ENCODE measurements at places on chromosomes 1 and 21.
A peak's percentile ranks its signal among the peaks of the same experiment; 100 is the strongest.

- peak; percentile 48 for DNase-seq
These were observed 24.2 kb downstream of the POFUT2 start for GRCh38 chr21:45263534-45263933.

- DNase-seq: no peak
These were observed 29.2 kb downstream of the OLFML3 start for GRCh38 chr1:114008480-114008941.

GRCh38 chr1:245462161-245462560 is 307.4 kb downstream of the KIF26B start:
- no peak for DNase-seq

DNA sequence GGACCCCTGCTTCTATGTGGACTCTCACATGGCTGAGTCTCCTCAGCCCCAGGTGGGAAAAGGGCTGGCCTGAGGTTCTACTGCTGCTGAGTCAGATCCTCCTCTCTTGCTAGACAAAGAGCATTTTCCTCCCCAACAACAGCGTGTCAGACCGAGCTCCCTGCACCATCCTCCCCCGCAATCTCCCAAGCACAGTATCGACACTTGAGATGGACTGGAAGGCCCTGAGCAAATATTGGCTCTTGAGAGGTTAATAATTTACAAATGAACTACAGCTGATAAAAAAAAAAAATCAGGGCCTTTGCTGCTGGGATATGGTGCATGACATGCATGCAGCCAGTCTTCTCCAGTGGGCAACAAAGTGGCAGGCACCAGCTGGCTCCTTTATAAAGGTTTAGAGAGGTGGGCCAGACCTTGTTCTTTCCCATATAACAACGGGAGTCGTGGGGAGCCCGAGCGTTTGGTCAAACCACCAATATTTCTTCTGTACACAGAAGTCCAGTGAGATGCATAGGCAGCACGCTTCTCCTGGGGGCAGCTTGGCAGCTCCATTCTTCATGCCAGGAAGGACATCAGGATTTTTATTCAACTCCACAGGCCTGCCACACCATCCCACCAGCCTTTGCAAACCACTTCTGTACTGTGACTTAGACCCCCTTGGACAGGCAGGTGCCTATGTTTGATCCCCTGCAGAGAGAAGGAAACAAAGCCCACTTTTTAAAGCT is 55.4 kb upstream of the CAMK1G start:
- no peak for DNase-seq

DNA sequence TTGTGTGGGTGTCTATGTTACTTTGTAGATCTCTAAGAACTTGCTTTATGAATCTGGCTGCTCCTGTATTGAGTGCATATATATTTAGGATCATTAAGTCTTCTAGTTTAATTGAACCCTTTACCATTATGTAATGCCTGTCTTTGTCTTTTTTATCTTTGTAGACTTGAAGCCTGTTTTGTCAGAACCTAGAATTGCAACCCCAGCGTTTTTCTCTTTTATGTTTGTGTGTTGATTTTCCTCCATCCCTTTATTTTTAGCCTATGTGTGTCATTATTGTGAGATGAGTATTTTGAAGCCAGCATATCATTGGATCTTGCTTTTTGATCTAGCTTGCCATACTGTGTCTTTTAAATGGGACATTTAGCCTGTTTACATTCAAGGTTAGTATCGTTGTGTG is 573.2 kb downstream of the BRINP3 start:
- DNase-seq: no peak

- DNase-seq: no peak
These were observed 10.6 kb downstream of the PTPN22 start for GRCh38 chr1:113860891-113861290.

DNA sequence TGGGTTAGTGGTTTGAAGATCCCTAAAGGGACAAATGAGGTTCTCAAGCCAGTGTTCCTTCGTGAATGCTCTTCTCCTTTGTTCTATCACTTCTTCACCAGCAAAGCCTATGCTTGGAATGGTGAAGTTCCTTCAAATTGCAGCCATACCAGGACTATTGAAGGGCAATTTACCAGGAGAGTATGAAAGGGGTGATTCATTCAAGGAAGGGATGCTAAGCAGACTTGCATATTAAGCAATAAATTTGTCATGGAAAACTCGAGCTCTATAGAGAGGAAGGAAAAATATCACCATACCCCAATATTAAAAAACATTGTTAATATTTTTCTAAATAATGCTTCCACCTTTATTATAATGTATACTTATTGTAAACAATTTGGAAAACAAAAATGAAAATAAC is 9.3 kb upstream of the TSNAX start:
- DNase-seq: no peak

DNA sequence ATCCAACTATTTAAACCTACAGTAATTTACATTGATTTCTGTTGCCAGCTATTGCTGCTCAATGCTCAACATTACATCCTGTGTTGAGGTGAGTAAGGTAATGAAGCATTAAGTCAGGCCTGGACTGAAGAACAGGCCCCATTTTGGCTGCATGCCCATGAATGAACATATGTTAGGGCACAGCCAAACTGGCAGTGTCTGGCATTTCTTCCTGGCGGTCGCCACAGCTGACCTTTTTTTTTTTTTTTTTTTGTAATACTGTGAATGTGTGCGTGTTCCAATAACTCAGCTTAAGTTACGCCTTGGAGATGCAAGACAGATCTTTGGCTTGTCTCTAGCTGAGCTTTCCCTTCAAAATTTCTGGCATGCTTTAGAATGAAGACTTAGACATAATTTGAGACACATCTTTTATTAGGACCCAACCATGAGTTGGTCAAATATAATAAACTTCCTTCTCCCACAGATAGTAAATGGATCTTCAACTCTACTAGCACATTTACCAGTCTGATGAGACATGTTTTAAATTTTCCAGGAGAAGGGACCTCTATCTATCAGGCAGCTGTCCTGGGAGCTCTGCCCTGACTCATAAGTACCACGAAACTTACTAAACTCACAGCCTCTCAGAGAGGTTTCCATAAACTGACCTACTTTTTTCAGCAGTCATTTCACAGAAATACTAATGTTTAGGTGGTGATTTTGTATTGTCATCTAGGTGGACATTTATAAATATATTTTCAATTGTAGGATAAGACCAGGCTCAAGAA is 341.1 kb upstream of the RUNX1 start:
- DNase-seq: peak; percentile 94

DNA sequence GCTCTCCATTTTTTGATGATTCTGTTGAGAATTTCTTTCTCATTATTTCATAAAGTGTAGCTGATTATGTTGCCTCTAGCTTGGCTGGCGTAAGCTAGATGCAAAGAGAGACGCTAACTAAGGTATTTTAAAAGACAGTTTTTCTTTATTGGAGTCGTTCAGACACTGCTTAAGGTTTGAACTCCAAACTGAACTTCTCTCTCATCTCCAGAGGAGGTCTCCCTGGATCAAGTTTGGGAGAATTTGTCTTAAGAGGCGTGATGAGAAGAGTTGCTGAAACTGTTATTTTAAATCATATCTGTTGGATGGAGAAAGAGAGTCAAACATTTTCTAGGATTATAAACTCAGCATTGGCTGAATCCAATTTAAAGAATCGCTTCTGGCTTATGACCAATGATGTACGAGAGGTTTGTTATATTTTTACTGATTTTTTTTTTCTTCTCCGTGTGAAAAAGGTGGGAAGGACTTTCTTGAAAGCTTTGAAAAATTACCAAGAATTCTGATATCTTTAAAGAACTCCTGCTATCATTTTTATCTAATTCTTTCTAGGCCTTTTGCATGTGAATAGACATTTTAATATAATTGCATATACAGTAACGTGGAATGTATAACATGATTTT is 34.0 kb downstream of the MAP3K7CL start:
- no peak for DNase-seq

DNA sequence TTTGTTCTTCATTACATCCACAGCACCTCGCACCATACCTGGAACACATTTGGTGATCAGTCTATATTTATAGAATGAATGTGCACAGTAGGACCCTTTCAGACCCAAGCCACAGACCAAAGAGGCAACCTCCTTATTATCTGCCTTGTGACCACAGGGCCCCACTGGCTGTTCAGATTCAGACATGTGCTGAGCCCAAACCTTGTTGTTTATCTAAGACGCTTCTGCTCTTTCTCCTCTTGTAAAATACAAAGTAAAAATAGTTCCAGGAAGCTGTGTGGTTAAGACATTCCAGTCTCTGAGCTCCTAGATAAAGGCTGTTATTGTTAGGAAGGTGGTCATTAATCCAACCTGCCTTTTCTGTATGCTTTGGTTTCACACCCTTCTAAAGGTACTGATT is 3.6 kb upstream of the SCMH1 start:
- DNase-seq: no peak

DNA sequence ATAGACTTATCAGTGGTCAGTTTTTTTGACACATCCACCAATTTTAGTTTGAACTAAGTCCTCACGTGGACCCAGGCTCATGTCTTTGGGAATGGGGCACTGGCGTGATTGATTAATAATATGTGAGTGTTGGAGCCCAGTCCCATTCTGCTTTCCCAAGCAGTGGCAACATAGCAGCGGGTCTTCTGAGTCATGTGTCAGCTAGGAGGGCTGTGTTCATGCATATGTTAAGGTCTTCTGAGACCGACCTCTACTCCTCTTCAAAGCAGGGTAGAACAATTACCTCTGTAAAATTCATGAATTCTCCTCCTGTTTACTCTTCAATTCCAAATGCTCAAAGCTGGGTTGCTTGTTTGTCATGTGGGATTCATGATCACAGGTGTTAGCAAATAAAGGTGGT is 291.3 kb downstream of the CAMTA1 start:
- no peak for DNase-seq

DNA sequence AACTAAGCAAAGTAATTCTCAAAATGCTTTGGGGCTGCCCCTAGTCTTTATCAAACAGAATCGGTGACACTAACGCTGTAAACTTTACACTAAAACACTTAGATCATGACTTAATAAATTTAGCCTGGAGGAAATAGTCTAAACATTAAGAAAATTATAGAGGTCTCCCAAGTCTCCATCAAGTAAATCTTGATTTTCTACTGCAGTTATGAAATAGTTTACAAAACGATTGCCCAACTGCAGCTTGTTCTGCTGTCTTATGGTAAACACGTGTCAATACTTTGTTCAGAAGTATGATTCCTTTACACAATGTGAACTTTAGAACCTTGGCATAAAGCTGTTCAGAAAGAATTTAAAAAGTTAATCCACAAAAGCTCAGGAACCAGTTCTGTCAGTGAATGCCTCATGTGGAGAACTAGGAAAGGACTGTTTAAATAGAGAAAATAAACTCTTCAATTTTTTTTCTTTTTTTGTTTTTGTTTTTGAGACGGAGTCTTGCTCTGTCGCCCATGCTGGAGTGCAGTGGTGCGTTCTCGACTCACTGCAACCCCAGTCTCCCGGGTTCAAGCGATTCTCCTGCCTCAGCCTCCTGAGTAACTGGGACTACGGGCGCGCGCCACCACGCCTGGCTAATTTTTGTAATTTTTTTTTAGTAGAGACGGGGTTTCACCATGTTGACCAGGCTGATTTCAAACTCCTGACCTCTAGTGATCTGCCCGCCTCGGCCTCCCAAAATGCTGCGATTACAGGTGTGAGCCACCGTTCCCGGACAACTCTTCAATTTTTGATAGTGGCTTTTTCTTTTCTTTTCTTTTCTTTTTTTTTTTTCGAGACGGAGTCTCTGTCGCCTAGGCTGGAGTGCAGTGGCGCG is 1.6 kb downstream of the DDI2 start:
- DNase-seq: no peak

GRCh38 chr1:210233216-210233494 is 559 bp downstream of the SERTAD4 start:
- DNase-seq: no peak

- DNase-seq: no peak
These were observed 10.3 kb upstream of the AGTRAP start for GRCh38 chr1:11725616-11726015.

DNA sequence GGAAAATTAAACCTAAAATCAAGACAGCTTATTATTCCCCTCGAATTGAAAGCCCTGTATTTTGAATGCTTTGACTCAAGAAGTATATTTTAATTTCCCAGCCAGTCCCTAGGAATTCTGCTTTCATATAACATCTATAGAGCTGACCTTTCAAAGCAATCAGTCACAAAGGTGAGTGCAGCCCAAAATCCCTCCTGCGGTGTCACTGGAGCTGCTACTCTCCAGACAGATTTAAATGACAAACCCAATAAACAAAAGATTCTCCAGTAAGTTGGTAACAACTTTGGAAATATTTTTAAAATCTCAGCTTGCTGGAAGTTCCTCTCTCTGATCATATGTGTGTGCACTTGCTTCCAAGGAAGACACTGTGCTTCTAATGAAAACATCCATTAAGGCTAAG is 14.7 kb downstream of the PLPP3 start:
- no peak for DNase-seq

GRCh38 chr1:168676029-168676812 is 52.8 kb downstream of the DPT start:
- no peak for DNase-seq

- DNase-seq: no peak
These were observed 60.8 kb downstream of the ZNF684 start for GRCh38 chr1:40592107-40592803.

- DNase-seq: no peak
These were observed 104.8 kb upstream of the GRIK1 start for GRCh38 chr21:30044447-30045064.

DNA sequence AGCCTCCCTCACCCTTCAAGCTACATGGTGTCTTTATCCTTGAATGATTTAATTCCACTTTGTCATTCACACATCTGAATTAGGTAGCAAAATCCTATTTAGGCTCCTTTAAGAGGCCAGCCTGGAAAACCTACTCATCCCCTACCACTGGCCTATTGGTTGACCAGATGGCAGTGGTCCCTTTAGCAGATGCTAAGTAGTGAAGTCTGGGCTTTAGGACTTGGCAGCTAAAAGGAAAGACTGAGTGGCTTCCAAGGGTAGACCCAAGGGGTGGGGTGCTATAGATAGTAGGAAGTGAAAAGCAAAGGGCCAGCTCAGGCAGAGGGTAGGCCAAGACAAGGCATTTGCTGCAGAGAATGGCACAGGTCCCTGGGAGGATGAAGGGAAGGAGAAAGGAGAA is 46.6 kb downstream of the KCNJ6 start:
- DNase-seq: no peak

DNA sequence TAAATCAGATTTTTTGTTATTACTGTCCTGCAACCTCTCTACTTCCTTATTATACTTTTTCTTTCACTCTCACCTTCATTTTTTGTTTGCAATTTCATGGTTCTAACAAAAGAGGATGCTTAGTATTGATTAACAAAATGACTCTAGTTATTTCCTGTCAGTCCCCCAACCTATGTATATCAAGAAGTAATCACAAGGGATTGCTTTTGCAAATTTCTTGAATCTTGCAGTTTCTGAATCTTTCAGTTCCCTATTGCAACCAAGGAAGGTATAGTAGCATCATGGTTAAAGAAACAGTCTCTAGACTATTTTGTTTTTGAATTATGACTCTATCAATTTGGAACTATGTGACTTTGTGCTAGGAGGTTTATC is 446.9 kb downstream of the NEGR1 start:
- no peak for DNase-seq

Measured in RWPE2 (cell line).